Stimulated activated CD4-positive, alpha-beta T cell treated with anti-CD3 and anti-CD28 coated beads, Interleukin-1b, Interleukin-23, amount 100 ng/mL, for 1 hour (primary cell): ENCODE measurements at places on chromosomes 7 and 10.

DNA sequence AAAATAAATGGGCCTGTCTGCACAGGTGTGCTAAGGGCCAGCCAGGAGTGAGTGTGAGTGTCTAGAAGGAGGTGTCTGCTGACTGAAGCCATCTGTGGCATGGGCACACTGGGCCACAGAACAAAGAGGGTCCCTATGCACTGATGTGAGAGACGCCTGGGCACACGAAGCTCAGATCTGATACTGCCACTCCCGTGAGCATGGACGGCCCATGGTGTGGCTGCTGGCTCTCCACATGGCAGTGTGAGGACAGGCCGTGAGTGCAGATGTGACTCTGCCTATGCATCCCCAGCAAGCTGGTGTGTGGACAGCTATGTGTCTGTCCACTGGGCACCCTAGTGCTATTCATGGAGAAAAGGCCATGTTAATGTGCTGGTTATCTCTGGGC is 12.8 kb upstream of the MYL7 start:
- DNase-seq: no peak

- DNase-seq: no peak
These were observed 5.5 kb upstream of the ELOVL3 start for GRCh38 chr10:102220612-102221011.

- DNase-seq: no peak
These were observed 553.6 kb upstream of the GHITM start for GRCh38 chr10:83585686-83586085.

- no peak for DNase-seq
These were observed 454.2 kb upstream of the KLF6 start for GRCh38 chr10:4239186-4239585.

DNA sequence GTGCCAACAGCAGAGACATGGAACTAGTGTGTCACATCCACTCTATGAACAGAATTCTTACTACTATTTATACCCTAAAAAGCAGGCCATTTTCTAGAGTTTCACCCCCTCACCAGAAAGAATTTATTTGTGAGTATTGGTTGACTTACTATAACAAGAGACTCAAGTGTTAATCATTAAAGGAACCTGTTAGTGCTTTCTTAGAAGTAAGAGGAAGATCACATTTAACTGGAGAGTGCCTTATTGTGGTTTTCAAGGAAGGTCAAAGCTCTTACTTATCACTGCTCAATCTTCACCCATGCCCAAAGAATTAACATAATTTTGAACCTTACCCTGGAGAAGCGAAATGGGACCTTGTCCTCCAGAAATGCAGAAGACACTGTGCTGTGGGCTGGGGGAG is 169.3 kb upstream of the PRSS1 start:
- DNase-seq: no peak

GRCh38 chr10:127161482-127161881 is 34.9 kb downstream of the INSYN2A start:
- DNase-seq: no peak

- DNase-seq: no peak
These were observed 48.2 kb downstream of the APBB1IP start for GRCh38 chr10:26486304-26486703.

GRCh38 chr7:68524126-68524525 is 1074.1 kb upstream of the AUTS2 start:
- DNase-seq: no peak

DNA sequence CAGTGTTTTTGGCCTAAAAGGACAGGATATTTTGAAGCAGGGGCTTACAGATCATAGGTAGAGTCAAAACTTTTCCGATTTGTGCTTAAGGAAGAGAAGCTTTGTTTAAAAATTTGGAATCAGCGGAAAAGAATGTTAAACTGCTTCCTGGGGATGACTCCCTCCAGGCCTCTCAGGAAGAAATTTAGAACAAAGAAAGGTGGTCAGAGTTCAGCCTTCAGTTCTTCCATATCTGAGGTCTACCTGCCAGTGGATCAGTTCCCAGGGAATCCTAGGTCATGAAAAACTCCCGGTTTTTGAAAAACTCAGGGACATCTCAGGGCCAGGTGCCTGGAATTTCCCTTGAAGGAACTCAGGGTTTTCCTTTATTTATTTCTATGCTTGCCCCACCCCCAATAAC is 100.3 kb downstream of the MCU start:
- DNase-seq: no peak

DNA sequence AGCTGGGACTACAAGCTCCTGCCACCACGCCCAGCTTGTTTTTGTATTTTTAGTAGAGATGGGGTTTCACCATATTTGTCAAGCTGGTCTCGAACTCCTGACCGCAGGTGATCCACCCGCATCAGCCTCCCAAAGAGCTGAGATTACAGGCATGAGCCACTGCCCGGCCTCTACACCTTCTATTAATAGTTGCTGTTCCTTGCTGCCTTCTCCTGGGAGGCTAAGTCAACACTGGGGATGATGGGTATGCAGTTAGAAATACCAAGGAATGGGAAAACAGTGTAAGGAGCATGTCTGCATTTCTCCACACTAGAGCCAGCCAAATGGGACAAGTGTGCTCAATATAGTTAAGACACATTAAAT is 97.3 kb upstream of the PDLIM1 start:
- no peak for DNase-seq

- no peak for DNase-seq
These were observed 75.4 kb upstream of the PDSS1 start for GRCh38 chr10:26621889-26622711.

GRCh38 chr7:123828805-123829204 is 16.2 kb upstream of the HYAL4 start:
- DNase-seq: no peak

DNA sequence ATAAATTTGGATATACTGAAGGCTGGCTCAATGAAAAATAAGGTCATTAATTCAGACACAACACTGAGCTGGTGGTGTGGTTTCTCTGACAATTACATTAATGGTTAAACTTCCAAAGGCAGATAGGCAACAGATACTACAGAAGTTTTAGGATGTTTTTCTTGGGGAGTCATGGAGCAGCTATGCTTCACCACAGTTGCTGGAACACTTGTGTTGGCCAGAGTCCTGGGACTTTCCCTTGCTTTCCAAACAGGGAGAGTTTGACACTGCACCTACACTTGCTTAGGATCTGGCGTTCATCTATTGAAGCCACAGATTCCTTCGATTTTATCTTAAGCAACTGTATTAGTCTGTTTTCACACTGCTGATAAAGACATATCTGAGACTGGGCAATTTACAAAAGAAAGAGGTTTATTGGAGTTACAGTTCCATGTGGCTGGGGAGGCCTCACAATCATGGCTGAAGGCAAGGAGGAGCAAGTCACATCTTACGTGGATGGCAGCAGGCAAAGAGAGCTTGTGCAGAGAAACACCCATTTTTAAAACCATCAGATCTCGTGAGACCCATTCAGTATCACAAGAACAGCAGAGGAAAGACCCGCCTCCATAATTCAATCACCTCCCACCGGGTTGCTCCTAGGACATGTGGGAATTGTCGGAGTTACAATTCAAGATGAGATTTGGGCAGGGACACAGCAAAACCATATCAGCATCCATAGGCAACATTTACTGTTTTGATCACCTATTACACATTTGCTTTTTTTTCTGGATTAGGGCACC is 27.8 kb upstream of the TMEM178B start:
- no peak for DNase-seq

DNA sequence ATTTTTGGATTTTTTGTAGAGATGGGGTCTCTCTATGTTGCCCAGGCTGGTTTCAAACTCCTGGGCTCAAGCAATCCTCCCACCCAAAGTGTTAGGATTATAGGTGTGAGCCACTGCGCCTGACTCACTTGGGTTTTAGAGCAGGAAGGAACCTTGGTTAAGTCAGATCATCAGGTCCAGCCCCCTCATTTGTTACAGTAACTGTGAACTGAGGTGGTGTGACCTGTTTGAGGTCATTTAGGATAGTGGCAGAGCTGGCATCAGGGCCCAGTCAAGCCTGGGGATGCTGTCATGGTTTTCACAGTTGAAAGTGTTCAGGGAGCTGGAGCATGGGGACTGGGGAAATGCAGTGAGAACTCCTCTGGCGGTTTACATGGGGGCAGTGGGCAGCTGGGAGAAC is 159.6 kb downstream of the TAX1BP1 start:
- no peak for DNase-seq

DNA sequence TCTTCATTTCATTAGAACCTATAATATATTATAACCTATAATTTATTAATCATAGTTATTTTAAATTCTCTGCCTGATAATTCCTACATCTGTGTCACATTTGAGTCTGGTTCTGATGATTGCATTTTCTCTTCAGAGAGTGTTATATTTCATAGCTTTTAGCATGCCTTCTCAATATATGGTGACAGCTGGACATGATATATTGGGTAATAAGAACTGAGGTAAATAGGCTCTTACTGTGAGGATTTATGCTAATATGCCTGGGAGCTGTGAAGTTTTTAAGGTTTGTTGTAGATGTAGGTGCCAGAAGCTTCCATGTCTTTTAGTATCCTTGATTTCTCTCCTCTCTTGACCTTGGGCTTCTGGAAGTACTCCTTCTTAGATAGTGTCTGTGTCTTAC is 325.9 kb upstream of the SEMA3D start:
- no peak for DNase-seq

GRCh38 chr10:23065181-23065948 is 30.0 kb upstream of the MSRB2 start:
- DNase-seq: no peak

DNA sequence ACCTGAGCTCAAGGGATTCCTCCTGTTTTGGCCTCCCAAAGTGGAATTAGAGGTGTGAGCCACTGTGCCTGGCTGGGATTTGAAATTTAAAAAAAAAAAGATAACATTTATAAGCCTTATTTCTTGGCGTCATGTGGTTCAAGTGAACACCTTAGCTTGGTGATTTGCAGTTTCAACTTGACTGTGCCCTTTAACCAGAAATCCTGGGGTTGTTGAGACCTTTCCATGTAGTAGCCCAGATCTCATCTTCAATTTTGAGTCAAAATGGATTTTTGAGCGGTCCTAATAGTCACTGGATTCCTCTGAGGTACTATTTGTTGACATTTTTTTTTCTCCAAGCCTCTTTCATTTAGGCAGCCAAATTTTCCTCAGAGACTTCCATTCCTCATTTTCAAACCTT is 29.5 kb upstream of the FBXW4 start:
- no peak for DNase-seq

DNA sequence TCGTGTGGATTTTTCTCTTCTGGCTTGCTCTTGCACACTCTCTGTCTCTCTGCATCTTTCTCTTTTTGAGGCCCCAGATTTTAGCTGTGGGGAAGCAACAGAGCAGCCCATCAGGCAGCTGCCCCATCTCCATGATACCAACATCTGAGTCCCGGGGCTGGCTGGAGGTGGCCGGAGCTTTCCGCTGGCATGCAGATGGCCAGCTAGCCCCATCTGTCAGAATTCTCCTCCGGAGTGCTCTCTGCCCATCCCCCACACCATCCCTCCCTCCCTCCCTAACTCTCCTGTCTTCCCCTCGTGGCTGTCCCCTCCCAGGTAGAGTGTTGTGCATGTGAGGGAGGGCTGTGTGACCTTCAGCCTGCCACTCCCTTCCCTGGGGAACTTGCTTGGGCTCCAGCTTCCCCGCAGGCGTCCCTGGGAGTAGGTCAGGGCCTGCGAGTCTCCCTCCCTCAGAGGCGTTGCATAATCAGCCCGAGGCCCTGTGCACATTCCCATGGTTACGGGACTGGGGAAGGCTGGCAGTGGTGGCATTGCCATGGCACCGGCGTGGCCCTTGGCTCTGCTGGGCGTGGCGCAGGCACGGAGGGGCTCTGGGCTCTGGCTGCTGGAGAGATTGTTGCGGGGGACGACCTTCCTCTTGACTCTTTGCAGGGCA is 24.7 kb downstream of the GHRHR start:
- no peak for DNase-seq
